AG04450 (cell line): ENCODE measurements at places on chromosomes 7 and 10. TPM values are rescaled to one million over a fixed set of nuclear protein-coding genes. Genes with fewer than 3 reads are reported as not detected.

- peak; percentile 95 for DNase-seq
Observed at GRCh38 chr10:114714281-114714741, 56.2 kb upstream of the ABLIM1 start.

The SFRP4 gene
- 0.04 TPM in 1 of 2 replicates, not detected in the other for polyA plus RNA-seq

GRCh38 chr10:55500931-55501559, 700.0 kb upstream of the PCDH15 start:
- DNase-seq, result no peak

The PRSS37 gene
- polyA plus RNA-seq, result not detected in 2 replicates

GRCh38 chr10:131670341-131670740, 230.5 kb upstream of the PPP2R2D start:
- DNase-seq, result no peak

The FBXW4 gene
- polyA plus RNA-seq, result 18.3 TPM in 2 replicates

GRCh38 chr7:159040146-159040545, 104.5 kb downstream of the VIPR2 start:
- DNase-seq, result no peak

- no peak for DNase-seq
Observed at GRCh38 chr10:67807855-67808456, 30.0 kb downstream of the DNAJC12 start.

- no peak for DNase-seq
Observed at GRCh38 chr7:47875998-47876744, 72.1 kb downstream of the PKD1L1 start.

The RADIL gene
- 0.07 and 0.31 TPM in 2 replicates for polyA plus RNA-seq

- DNase-seq, result no peak
Observed at GRCh38 chr10:67969875-67970274, 85.4 kb downstream of the SIRT1 start.

DNA sequence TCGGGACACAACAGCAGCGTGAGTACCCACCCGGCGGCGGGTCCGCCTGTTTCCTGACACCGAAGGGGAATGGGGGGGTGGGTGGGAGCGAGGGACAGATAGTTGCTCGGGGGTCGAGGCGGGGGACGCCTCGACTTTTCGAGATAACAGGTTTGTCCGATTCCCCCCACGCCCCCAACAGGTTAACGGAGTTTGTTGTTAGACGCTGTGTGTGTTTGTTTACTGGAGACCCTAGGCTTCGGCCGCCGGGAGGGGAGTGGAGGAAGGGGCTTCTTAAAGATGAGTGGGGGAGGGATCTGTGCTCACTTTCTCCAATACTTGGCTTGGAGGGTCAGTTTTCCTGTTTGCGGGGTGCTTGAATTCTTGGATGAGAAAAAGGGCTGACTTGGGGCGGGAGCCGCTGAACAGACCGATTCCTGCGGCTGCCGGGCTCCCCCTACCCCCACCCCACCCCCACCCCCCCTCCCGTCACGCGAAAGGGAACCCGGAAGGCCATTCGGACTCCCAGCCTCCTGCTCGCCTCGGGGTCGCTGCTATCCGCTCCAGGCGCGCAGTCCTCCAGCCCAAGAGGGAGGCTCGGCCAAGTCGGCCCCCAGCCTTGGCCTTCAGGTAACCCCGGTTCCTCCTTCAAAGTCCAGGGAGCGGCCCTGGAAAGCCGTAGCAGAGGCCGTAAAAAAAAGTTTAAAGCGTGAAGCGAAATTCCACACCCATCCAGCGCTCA, 1.0 kb downstream of the SORCS3 start:
- no peak for DNase-seq

The TRIL gene
- polyA plus RNA-seq, result 0.15 and 0.16 TPM in 2 replicates

GRCh38 chr10:100101192-100102076, 19.8 kb upstream of the CPN1 start:
- DNase-seq, result no peak

The PPP1R3C gene
- 42.2 and 51.1 TPM in 2 replicates for polyA plus RNA-seq

The ASAH2 gene
- polyA plus RNA-seq, result 0.37 and 1.6 TPM in 2 replicates

GRCh38 chr10:75682649-75683557, 251.5 kb downstream of the LRMDA start:
- DNase-seq, result no peak

GRCh38 chr10:115093776-115094408, 727 bp downstream of the ATRNL1 start:
- no peak for DNase-seq

The CPN1 gene
- polyA plus RNA-seq, result not detected in 2 replicates

GRCh38 chr10:101050208-101051069, 11.3 kb upstream of the KAZALD1 start:
- DNase-seq, result no peak

- DNase-seq, result no peak
Observed at GRCh38 chr7:99752356-99752755, 17.4 kb upstream of the CYP3A7 start.

GRCh38 chr10:71905164-71905563, 54.1 kb upstream of the PSAP start:
- no peak for DNase-seq

DNA sequence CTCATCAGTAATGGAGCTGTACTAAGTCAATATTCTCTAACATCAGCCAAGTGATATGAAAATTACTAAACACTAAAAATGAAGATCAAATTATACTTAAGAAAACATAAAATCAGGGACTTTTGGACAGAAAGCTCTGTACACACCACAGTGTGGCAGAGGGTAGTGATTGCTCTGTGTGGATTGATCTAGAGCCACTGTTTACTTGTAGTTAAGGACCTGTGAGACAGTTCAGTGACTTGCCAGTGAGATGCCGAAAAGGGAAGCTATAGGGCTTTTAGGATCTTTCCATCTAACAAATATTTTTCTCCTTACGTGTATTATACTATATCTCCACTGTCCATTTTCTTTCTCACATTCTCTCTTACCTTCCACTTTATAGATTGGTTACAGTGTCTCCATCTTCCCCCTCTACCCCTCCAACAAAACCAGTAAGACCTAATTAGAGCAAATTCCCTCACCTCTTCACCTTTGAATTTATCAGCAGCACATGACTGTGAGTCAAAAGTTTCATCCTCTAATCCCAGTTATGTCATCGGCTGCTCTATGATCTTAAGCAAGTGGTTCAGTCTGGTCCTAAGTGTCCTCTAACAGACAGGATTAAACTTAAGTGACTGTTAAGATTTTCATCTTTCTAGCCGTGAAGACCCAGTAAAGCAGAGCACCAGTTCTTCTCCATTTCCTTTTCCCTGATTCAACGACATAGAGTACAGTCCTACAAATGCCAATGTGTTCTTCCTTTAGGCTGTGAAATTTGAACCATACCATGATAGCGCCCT, 6.9 kb downstream of the PIK3CG start:
- DNase-seq, result no peak

The OR6V1 gene
- polyA plus RNA-seq, result not detected in 2 replicates

The ADIRF gene
- polyA plus RNA-seq, result 3.9 and 5.9 TPM in 2 replicates

DNA sequence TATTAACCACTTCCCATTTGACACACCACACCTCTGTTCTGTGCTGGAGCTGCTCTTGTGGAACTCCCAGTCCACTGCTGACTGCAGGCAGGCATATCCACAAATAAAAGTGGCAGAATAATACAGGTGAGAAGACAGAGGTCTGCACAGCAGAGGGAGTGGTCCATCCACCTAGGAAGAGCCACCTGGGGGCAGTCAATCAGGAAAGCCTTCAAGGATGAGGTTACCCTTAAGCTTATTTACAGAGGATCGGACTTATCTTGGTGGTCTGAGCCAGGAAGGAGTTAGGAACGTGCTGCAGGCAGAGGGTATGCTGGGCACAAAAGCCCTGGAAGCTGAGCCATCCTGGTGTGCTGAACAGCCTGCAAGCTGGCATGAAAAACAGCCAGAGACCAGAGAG, 78.7 kb downstream of the FRMPD2 start:
- DNase-seq, result no peak

DNA sequence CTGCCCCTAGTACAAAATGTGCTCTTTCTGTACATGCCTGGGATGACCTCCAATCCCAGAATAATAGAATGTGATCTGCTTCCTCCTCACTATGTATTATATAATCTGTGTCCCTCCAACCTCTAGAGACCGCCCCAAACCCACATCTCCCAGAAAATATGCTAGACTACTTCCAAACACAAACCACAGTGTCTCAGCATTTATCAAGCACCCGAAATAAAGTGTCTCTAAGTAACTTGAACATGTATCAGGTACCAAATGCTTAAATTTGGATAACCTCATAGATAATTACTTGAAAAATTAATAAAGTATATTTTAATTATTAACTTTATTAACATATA, 16.1 kb downstream of the LYZL1 start:
- DNase-seq, result no peak

DNA sequence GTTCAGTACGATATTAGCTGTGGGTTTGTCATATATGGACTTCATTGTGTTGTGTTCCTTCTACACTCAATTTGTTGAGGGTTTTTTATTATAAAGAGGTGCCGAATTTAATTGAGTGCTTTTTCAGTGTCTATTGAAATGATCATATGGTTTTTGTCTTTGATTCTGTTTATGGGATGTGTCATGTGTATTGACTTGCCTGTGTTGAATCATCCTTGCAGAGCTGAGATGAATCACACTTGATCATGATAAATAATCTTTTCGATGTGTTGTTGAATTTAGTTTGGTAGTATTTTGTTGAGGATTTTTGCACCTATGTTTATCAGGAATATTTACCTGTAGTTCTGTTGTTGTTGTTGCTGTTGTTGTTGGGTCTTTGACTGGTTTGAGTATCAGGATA, 39.8 kb downstream of the ATOH7 start:
- no peak for DNase-seq

- DNase-seq, result no peak
Observed at GRCh38 chr7:64618785-64619456, 47.0 kb upstream of the ZNF107 start.

- no peak for DNase-seq
Observed at GRCh38 chr10:71344993-71345480, 26.0 kb downstream of the SLC29A3 start.

The CCL24 gene
- polyA plus RNA-seq, result not detected in 2 replicates

The MYO3A gene
- not detected in 2 replicates for polyA plus RNA-seq

GRCh38 chr10:28036587-28036986, 37.7 kb upstream of the ODAD2 start:
- peak; percentile 45 for DNase-seq

The HTR5A gene
- not detected in 2 replicates for polyA plus RNA-seq
